IPS DF 6.9 (cell line): ENCODE measurements at places on chromosomes 5 and 9.

DNA sequence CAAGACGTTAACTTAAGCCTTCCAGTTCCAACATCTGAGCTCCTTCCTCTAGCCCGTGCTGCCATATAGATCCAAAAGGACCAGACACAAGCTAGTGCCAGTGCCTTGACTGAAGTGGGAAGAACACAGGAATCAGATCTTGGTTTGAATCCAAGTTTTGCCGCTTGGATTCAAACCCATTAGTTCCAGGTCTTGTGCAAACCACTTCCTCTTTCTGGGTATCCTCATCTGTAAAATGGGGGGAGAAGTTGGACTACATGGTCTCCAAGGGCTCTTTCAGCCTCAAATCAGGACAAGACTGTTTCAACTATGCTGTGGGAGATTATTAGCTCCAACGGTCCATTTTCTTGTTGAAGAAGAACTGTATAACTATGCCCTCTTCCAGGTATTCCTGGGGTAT lies 32.6 kb downstream of the TTLL11 start:
- H3K27me3 ChIP-seq, result no peaks in the 10 kb centered on the region
- H3K27ac ChIP-seq, result no peak overlapping the region
- H3K4me3 ChIP-seq, result no peak overlapping the region
- no peaks in the 10 kb centered on the region for H3K36me3 ChIP-seq
- DNase-seq, result no peak

- H3K27me3 ChIP-seq, result no peaks in the 10 kb centered on the region; the same call in 1 of the 2 replicates
- peaks cover 3% of the 10 kb centered on the region; the same call in 1 of the 2 replicates for H3K4me1 ChIP-seq
- H3K4me3 ChIP-seq, result no peak overlapping the region
Measured at GRCh38 chr5:14669975-14670374, 5.5 kb downstream of the OTULIN start.

- H3K27ac ChIP-seq, result no peak overlapping the region
- H3K4me1 ChIP-seq, result no peaks in the 10 kb centered on the region
- H3K27me3 ChIP-seq, result no peaks in the 10 kb centered on the region
- no peak overlapping the region for H3K4me3 ChIP-seq
Measured at GRCh38 chr9:132350861-132351315, 3.9 kb downstream of the SETX start.

DNA sequence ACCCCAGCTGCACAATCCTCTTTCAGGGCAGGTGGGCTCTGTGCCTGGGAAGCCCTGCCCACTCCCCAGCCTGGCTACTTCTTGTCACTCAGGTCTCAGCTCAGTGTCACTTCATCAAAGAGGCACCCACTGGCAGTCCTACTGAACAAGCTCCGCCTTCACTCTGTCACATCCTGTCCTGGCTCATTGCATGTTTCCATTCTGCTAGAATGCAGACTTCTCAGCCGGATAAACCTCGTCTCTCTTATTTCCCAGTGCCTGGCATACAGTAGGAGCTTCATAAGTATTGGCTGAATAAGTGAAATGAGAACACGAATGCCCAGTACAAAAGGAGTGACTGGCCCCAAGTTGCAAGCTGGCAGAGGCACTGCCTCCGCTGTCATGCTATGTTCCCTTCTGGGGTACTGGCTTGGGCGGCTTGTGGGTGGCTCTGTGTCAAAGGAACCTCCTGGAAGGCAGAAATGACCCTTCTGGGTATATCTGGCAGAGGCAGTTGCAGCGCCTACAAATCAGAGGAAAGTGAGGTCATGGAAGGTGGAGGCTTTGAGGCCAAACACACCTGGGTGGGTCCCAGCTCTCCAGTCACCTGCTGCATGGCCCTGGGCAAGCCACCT lies 98.3 kb upstream of the PHYKPL start:
- H3K27ac ChIP-seq, result no peak overlapping the region
- no peaks in the 10 kb centered on the region for H3K36me3 ChIP-seq
- no peak overlapping the region for H3K4me3 ChIP-seq
- no peaks in the 10 kb centered on the region for H3K27me3 ChIP-seq

- no peak for DNase-seq
- no peak overlapping the region for H3K27ac ChIP-seq
- H3K36me3 ChIP-seq, result no peaks in the 10 kb centered on the region
- no peaks in the 10 kb centered on the region for H3K4me1 ChIP-seq
- H3K27me3 ChIP-seq, result no peaks in the 10 kb centered on the region
Measured at GRCh38 chr5:159858871-159859270, 57.4 kb upstream of the ADRA1B start.

- H3K4me1 ChIP-seq, result no peaks in the 10 kb centered on the region
- H3K27ac ChIP-seq, result no peak overlapping the region
- no peak overlapping the region for H3K4me3 ChIP-seq
- no peaks in the 10 kb centered on the region for H3K36me3 ChIP-seq
Measured at GRCh38 chr9:115106642-115107041, 11.3 kb downstream of the TNC start.

- H3K36me3 ChIP-seq, result no peaks in the 10 kb centered on the region
- no peak for DNase-seq
- H3K27me3 ChIP-seq, result no peaks in the 10 kb centered on the region; the same call in 1 of the 2 replicates
- H3K4me1 ChIP-seq, result 0 out of 2 replicates have a peak, but pooled peaks cover 2% of the 10 kb centered on the region
Measured at GRCh38 chr5:172691886-172692285, 50.8 kb downstream of the NEURL1B start.

GRCh38 chr5:31866166-31866565 lies 227.2 kb downstream of the PDZD2 start:
- no peak overlapping the region for H3K4me3 ChIP-seq
- H3K4me1 ChIP-seq, result peaks cover 2% of the 10 kb centered on the region; the same call in 1 of the 2 replicates
- no peak overlapping the region for H3K27ac ChIP-seq
- H3K36me3 ChIP-seq, result no peaks in the 10 kb centered on the region
- no peaks in the 10 kb centered on the region for H3K27me3 ChIP-seq

- H3K36me3 ChIP-seq, result no peaks in the 10 kb centered on the region
- peaks cover 4% of the 10 kb centered on the region; the same call in 1 of the 2 replicates for H3K4me1 ChIP-seq
- H3K27me3 ChIP-seq, result no peaks in the 10 kb centered on the region
- H3K4me3 ChIP-seq, result no peak overlapping the region
Measured at GRCh38 chr9:91158946-91159345, 202.8 kb downstream of the AUH start.

- H3K27ac ChIP-seq, result no peak overlapping the region
- H3K27me3 ChIP-seq, result no peaks in the 10 kb centered on the region
- H3K4me1 ChIP-seq, result no peaks in the 10 kb centered on the region
- H3K36me3 ChIP-seq, result no peaks in the 10 kb centered on the region
Measured at GRCh38 chr5:96931605-96932004, 4.3 kb upstream of the LNPEP start.

- H3K4me1 ChIP-seq, result peaks cover 1% of the 10 kb centered on the region; the same call in 1 of the 2 replicates
- no peaks in the 10 kb centered on the region for H3K27me3 ChIP-seq
- no peak overlapping the region for H3K27ac ChIP-seq
- no peak for DNase-seq
Measured at GRCh38 chr5:149594206-149594895, 13.1 kb downstream of the ARHGEF37 start.

- no peak overlapping the region for H3K4me3 ChIP-seq
- no peak for DNase-seq
- no peaks in the 10 kb centered on the region for H3K36me3 ChIP-seq
Measured at GRCh38 chr9:120932086-120932823, 5.7 kb upstream of the TRAF1 start.

GRCh38 chr5:154356020-154356655 lies 89.7 kb upstream of the SAP30L start:
- no peaks in the 10 kb centered on the region for H3K36me3 ChIP-seq
- no peaks in the 10 kb centered on the region for H3K27me3 ChIP-seq
- H3K4me1 ChIP-seq, result peaks cover 3% of the 10 kb centered on the region; the same call in 1 of the 2 replicates
- DNase-seq, result no peak

- DNase-seq, result no peak
- peak overlapping the region; percentile 14; the same call in 1 of the 2 replicates for H3K4me3 ChIP-seq
- peaks cover 40% of the 10 kb centered on the region for H3K27me3 ChIP-seq
- no peaks in the 10 kb centered on the region; the same call in 1 of the 2 replicates for H3K36me3 ChIP-seq
- H3K27ac ChIP-seq, result no peak overlapping the region
- H3K4me1 ChIP-seq, result peaks cover 7% of the 10 kb centered on the region
Measured at GRCh38 chr9:137167747-137168572, 1.9 kb downstream of the LRRC26 start.
